ENCODE measurements at places on chromosomes 13 and 19. TPM values are rescaled to one million over a fixed set of nuclear protein-coding genes. Genes with fewer than 3 reads are reported as not detected.
A peak's percentile ranks its signal among the peaks of the same experiment; 100 is the strongest.

DNA sequence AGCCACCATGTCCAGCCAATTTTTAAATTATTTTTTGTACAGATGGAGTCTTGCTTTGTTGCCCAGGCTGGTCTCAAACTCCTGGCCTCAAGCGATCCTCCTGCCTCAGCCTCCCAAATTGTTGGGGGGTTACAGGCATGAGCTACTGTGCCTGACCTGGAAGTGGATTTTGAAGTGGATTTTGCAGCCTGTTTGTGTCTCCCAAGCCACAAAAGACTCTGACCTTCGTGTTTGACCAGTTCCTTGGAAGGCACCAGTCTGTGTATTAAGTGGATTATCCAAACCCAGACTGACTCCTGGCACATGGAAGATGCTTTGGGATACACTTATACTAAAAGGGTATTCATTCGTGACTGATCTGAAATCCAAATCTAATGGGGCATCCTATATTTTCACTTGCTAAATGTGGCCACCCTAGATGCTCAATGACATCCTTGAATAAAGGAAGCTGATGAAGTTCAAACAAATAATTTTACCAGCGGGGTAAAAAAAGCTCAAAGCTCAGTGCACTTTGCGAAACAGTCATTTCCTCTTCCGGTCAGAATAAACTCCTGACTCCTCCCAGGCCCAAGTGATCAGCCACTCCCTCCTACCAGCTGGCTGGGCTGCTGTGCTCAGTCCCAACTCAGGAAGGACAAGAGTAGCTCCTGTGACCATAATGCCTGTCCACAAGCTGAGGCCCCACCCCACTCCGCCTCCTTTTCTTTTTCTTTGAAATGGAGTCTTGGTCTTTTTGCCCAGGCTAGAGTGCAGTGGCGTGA, 32.6 kb upstream of the GATAD2A start:
- peaks cover 18% of the 10 kb centered on the region for H3K4me1 ChIP-seq
- no peaks in the 10 kb centered on the region for H3K36me3 ChIP-seq
- H3K4me3 ChIP-seq, result no peak overlapping the region
- peak; percentile 40 for DNase-seq
- no peaks in the 10 kb centered on the region for H3K27me3 ChIP-seq

GRCh38 chr13:113785051-113786010, 26.3 kb downstream of the TMEM255B start:
- H3K4me1 ChIP-seq, result no peaks in the 10 kb centered on the region
- no peaks in the 10 kb centered on the region for H3K27me3 ChIP-seq
- no peak overlapping the region for H3K4me3 ChIP-seq
- H3K27ac ChIP-seq, result no peak overlapping the region
- no peaks in the 10 kb centered on the region for H3K36me3 ChIP-seq
- DNase-seq, result no peak

DNA sequence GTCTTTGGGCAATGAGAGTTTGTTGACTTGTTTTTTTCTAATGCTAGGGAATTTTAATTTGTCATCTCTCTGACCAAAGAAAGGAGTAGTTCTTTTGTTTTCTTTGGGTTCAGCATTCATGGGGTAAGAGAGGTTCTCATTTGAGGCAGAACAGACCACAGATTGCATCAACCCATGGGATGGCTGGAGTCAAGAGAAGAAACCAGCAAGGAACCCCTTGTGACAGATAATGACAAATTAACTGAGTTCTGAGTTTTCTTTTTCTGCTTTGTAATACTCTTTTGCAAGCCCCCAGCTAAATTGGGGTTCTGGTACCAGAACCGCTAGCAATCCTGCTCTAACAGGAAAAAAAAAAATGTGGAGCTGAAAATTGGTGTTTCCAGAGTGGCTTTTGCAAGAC, 864.1 kb downstream of the DIAPH3 start:
- no peak for DNase-seq
- no peaks in the 10 kb centered on the region for H3K4me1 ChIP-seq
- H3K36me3 ChIP-seq, result no peaks in the 10 kb centered on the region
- no peak overlapping the region for H3K4me3 ChIP-seq
- H3K27ac ChIP-seq, result no peak overlapping the region
- H3K27me3 ChIP-seq, result no peaks in the 10 kb centered on the region

DNA sequence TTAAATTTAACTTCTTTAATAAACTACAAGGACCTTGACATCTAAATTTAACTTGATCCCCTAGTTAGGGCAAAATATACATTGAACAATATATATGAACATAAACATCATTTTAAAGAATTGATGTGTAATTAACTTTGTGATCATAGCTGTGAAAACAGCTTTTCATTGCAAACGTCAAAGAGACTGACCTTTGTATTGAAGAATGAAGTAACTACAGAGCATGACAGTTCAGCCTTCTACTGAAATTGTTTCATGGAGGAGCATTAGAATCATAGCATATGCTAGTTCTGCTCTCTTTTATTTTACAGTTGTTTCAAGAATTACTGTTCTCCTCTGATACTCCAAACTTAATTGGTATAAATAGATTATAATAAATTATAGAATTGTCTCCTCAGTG, 123.4 kb upstream of the PRR20A start:
- no peaks in the 10 kb centered on the region for H3K36me3 ChIP-seq
- no peak overlapping the region for H3K27ac ChIP-seq
- H3K27me3 ChIP-seq, result no peaks in the 10 kb centered on the region
- H3K4me1 ChIP-seq, result no peaks in the 10 kb centered on the region
- no peak for DNase-seq

DNA sequence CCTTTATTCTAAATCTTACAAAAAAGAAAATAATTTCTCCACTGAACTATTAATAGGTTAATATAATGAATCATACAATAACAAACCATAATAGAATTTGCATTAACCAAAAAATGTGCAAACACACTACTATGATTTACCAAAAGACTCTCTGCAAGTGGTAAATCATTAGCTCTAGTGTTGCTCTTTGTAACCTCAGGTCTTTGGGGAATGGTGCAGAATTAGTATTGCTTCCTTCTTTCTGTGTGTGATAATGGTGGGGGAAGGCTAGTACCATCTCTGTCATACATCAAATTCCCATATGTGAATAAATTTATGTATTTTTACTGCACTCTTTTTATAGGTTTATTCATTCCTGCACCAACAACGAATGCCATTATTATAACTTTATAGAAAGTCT, 105.1 kb downstream of the COG6 start:
- no peak overlapping the region for H3K27ac ChIP-seq
- no peaks in the 10 kb centered on the region for H3K4me1 ChIP-seq
- H3K36me3 ChIP-seq, result no peaks in the 10 kb centered on the region

DNA sequence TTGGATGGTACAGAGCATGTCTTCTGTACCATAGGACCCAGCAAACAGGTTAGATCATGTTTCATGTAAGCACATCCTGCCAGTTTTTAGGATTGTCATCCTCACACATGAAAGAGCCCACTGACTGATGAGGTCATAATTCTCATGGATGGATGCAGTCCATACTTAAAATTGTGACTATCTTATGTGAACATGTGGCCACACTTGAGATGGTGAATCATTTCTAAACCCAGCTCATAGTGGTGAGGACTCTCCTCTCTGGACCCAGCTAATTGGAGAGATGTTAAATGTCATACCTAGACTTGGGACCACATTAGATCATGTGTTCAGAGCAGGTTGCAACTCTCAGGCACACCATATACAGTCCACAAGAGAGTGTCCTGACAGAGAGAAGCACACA, 24.8 kb upstream of the ZNF254 start:
- no peaks in the 10 kb centered on the region for H3K27me3 ChIP-seq
- H3K36me3 ChIP-seq, result peaks cover 27% of the 10 kb centered on the region
- DNase-seq, result no peak
- no peak overlapping the region for H3K27ac ChIP-seq
- H3K4me3 ChIP-seq, result no peak overlapping the region
- H3K4me1 ChIP-seq, result no peaks in the 10 kb centered on the region

GRCh38 chr13:94233401-94233800, 246.1 kb downstream of the DCT start:
- H3K4me3 ChIP-seq, result no peak overlapping the region
- H3K27ac ChIP-seq, result no peak overlapping the region
- no peak for DNase-seq
- peaks cover 12% of the 10 kb centered on the region for H3K4me1 ChIP-seq

GRCh38 chr19:53951947-53952346, 10.8 kb upstream of the CACNG8 start:
- no peak overlapping the region for H3K27ac ChIP-seq
- no peak overlapping the region for H3K4me3 ChIP-seq
- peaks cover under 1% of the 10 kb centered on the region for H3K27me3 ChIP-seq
- H3K4me1 ChIP-seq, result no peaks in the 10 kb centered on the region
- DNase-seq, result no peak
- no peaks in the 10 kb centered on the region for H3K36me3 ChIP-seq

DNA sequence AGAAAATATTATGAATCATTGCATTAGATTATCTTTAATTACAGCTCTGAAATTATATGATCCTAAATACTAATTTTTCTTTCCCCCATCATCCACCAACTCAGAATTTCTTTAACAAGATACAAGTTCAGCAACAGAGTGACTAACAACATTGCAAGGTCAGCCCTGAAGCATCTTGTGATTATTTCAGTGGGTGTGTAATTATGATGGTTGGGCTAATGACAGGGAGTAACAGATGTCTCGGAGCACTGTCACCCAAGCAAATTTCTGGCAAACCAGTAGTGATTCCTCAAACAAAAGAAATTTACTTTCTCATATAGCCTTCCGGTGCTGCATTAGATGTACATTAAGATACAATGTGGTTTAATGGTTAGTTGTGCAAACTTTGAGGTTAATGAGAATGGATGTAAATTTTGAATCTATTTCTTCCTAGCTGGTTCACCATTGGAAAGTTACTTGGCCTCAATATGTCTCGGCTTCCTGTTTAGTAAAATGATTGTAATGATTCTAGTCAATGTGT, 238.9 kb downstream of the ITGBL1 start:
- no peaks in the 10 kb centered on the region for H3K27me3 ChIP-seq
- DNase-seq, result no peak
- H3K36me3 ChIP-seq, result no peaks in the 10 kb centered on the region
- no peak overlapping the region for H3K4me3 ChIP-seq
- no peaks in the 10 kb centered on the region for H3K4me1 ChIP-seq

- H3K4me1 ChIP-seq, result no peaks in the 10 kb centered on the region
- DNase-seq, result no peak
- no peak overlapping the region for H3K4me3 ChIP-seq
Observed at GRCh38 chr13:60211548-60211947, 47.8 kb upstream of the DIAPH3 start.

GRCh38 chr13:106656186-106656585, 88.2 kb upstream of the ARGLU1 start:
- no peak overlapping the region for H3K27ac ChIP-seq
- no peaks in the 10 kb centered on the region for H3K4me1 ChIP-seq
- no peaks in the 10 kb centered on the region for H3K36me3 ChIP-seq
- DNase-seq, result no peak
- H3K4me3 ChIP-seq, result no peak overlapping the region

GRCh38 chr13:49466292-49466838, 22.3 kb downstream of the SETDB2 start:
- DNase-seq, result no peak
- peaks cover 25% of the 10 kb centered on the region for H3K36me3 ChIP-seq
- no peak overlapping the region for H3K27ac ChIP-seq

GRCh38 chr19:37519890-37520289, 13.2 kb downstream of the ZNF793 start:
- no peak for DNase-seq
- H3K27me3 ChIP-seq, result no peaks in the 10 kb centered on the region
- H3K36me3 ChIP-seq, result no peaks in the 10 kb centered on the region
- no peak overlapping the region for H3K4me3 ChIP-seq
- H3K27ac ChIP-seq, result no peak overlapping the region

PSG3 gene
- not detected for total RNA-seq

DNA sequence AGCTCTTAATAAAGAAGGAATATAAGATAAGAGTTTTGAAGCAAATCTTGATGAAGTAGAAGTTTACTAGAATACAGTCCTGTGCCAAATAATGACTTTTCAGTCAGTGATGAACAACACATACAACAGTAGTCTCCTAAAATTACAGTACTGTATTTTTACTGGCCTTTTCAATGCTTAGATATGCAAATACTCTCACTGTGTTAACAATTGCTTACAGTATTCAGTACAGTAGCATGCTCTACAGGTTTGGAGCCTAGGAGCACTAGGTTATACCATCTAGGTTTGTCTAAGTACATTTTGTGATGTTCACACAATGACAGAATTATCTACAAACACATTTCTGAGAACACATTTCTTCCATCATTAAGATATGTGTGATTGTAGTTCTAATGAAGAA, 316.7 kb upstream of the KLHL1 start:
- H3K4me1 ChIP-seq, result no peaks in the 10 kb centered on the region
- DNase-seq, result no peak
- H3K36me3 ChIP-seq, result no peaks in the 10 kb centered on the region
- H3K27ac ChIP-seq, result no peak overlapping the region

DNA sequence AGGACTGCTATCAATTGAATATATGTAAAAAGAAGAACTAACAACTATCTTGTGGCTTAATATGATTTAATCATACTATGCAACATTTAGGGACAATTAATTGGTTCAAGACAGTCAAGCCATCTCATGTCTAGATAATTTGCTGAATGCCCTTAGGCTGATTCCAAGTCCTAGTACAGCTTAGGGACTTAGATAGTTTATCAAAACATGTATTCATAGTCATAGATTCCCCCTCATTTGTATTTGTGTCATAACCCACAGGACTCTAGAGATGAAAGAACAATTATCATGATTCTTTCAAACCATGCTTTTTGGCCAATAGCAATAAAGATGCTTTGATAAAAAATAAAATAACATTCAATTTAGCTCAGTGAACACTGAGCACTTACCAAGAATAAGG, 607.6 kb downstream of the SLITRK1 start:
- H3K4me3 ChIP-seq, result no peak overlapping the region
- no peaks in the 10 kb centered on the region for H3K36me3 ChIP-seq

DNA sequence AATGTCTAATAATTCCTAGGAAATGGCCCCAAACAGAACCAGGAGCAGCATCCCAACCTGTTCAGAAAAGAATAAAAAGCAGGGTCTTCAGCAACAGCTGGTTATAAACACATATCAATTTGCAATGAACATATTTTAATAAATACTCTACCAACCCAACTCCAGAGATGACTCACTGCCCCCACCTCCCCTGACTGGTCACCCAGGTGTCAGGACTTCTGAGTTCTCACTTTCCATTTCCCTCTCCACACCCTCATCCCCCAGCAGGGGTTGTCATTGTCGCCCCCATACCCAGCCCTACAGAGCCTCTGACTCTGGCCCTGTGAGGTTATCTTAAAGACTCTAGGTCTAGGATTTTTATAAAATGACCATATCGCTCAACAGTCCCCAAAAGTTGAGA, 6.9 kb downstream of the SERPINE3 start:
- no peak for DNase-seq
- H3K27ac ChIP-seq, result no peak overlapping the region
- no peak overlapping the region for H3K4me3 ChIP-seq
- H3K4me1 ChIP-seq, result no peaks in the 10 kb centered on the region

ZNF570 gene
- 10.1 TPM for total RNA-seq

DNA sequence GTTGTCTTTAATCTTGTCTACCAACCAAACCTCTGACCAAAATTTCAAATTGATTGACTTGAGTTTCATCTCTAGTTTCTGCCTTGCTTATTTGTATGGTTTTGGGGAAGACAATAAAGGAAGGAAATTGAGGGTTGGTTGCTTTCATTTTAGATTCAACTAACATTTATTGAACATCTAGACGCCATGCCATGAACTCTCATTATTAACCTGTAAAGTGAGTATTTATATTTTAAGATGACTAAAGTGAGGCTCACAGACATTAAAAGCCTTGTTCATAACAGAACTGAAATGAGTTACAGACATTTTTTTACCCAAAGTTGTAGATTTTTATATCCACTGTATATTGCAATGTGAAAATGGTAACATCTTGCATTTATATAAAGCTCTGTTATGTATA, 239.3 kb downstream of the LMO7 start:
- H3K4me3 ChIP-seq, result no peak overlapping the region
- no peaks in the 10 kb centered on the region for H3K27me3 ChIP-seq
- H3K36me3 ChIP-seq, result no peaks in the 10 kb centered on the region
- H3K4me1 ChIP-seq, result peaks cover 16% of the 10 kb centered on the region

GRCh38 chr13:51717786-51718398, 86.1 kb downstream of the DHRS12 start:
- no peaks in the 10 kb centered on the region for H3K27me3 ChIP-seq
- H3K27ac ChIP-seq, result no peak overlapping the region
- H3K4me1 ChIP-seq, result no peaks in the 10 kb centered on the region

Measured in CD4-positive, alpha-beta memory T cell (primary cell).